Hematopoietic multipotent progenitor cell treated with erythropoietin and hydrocortisone succinate and interleukin-3 and kit ligand, for 4 days (in vitro differentiated cells): ENCODE measurements at places on chromosomes 16 and 17.

- no peak for DNase-seq
Observed at GRCh38 chr16:77663711-77664110, 58.6 kb upstream of the NUDT7 start.

- peak; percentile 27 for DNase-seq
Observed at GRCh38 chr17:58493506-58493905, 5.3 kb upstream of the HSF5 start.

DNA sequence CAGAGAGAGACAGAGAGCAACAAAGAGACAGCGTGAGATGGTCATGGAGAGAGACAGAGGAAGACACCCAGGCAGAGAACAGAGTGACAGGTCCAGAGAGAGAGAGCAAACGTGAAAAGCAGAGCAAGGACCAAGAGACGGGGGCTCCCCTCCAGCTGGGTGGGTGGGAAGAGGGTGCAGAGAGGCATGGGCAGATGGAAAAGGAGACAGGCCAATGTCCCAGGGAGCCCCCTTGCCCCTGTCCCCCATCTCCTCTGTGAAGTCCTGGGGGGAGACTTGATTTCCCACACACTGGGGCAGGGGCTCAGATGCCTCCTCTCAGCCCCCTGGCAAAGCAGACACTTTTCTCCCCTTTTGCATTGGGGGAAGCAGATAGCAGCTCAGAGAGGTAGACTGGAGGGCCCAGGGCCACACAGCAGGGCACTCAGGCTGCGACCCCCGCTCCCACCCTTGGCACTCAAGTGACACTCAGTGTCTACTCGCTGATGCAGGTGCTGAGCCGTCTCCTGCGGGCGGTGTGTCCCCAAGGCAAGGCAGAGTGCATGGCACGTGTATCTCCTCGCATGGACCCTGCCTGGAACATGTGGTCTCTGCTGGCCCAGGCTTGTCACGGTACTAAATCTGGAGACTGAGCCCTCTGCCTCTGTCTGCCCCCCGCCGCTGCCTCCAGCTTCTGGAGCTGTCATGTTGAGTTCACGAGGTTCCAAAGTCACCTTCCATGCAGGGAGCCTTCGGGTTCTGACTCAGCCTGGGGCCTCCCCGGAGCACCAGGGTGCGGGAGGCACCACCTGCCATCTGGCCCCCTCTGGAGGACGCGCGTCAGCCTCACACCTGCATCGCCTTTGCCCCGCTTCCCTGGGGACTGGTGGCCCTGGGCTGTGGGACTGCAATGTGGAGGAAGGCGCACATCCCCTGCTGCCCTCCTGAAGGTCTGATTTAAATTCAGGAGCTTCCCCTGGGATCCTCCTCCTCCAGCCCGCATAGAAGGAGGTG lies 215.9 kb upstream of the GSE1 start:
- DNase-seq = no peak

- no peak for DNase-seq
Observed at GRCh38 chr16:50494501-50495491, 53.4 kb upstream of the NKD1 start.

DNA sequence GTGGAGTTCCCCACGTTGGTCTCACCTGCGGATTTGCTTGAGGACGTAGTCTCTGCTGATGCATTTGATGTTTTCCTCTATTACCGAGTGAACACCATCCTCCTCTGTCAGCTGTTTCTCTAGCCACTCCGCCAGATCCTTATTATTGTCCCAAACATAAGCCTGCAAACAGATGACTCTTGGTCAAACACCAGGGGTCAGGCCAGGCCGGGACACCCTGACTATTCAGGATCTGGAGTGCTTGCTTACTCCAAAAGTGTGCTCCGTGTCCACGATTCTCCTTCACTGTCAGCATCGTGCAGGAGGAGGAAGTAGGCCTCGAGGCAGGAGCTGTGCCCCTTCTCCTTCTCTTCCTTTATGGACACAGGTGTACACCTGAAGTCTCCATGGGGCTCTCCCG lies 140.2 kb downstream of the AATF start:
- DNase-seq = no peak

GRCh38 chr16:77679901-77680300 lies 42.4 kb upstream of the NUDT7 start:
- DNase-seq = peak; percentile 88

DNA sequence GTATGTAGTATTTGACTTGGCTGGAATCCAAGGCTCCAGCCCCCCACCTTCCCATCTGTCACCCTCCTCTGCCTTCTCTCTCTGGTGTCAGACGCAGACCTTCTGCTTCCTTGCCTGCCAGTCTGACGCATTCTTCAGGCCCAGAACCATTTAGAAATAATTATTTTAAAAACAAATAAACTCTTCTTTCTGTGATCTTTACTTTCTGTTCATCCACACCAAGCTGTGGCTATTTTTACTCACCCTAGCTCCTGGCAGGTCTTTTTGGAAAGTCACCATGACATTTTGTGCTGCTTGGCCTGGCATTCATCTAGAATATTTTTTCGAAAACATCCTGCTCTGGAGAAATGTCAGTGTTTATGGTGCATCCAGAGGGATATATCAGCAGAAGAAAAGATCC lies 330.7 kb upstream of the ASIC2 start:
- DNase-seq = no peak

DNA sequence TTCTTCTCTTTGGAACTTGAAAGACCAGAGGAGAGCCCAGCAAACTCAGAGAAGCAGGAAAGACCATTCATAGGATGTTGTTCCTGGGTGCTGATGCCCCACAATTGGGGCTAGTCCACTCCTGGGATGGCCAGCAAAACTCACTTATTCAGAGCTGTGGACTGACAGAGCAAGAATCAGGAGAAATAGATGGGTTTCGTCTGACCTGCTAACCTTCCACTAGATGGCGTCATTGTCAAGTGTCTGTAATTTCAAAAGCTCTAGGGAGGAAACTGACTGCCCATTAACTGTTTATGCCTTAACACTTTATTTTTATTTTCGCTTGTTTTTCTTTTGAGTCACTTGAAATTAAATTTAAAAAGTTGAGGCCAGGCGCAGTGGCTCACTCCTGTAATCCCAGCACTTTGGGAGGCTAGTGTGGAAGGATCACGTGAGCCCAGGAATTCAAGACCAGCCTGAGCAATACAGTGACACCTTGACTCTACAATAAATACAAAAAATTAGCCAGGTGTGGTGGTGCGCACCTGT lies 28.7 kb upstream of the MILR1 start:
- peak; percentile 91 for DNase-seq

DNA sequence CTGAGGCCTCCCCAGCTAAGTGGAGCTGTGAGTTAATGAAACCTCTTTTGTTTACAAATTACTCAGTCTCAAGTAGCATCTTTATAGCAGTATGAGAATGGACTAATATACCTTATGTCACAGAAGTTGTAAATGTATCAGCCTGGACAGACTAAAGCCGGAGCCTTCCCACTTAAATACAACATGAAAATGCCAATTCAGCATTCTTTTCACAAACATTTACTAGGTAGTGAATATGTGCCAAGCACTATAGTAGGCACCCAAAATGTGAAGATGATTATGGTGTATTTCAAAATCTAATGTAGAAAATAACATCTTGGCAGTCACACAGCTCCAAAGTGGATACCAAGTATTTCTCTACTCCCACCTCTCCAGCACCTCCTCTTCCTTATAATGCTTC lies 693.0 kb downstream of the KCNJ2 start:
- no peak for DNase-seq

- no peak for DNase-seq
Observed at GRCh38 chr17:75565066-75565465, 22.5 kb upstream of the MYO15B start.

DNA sequence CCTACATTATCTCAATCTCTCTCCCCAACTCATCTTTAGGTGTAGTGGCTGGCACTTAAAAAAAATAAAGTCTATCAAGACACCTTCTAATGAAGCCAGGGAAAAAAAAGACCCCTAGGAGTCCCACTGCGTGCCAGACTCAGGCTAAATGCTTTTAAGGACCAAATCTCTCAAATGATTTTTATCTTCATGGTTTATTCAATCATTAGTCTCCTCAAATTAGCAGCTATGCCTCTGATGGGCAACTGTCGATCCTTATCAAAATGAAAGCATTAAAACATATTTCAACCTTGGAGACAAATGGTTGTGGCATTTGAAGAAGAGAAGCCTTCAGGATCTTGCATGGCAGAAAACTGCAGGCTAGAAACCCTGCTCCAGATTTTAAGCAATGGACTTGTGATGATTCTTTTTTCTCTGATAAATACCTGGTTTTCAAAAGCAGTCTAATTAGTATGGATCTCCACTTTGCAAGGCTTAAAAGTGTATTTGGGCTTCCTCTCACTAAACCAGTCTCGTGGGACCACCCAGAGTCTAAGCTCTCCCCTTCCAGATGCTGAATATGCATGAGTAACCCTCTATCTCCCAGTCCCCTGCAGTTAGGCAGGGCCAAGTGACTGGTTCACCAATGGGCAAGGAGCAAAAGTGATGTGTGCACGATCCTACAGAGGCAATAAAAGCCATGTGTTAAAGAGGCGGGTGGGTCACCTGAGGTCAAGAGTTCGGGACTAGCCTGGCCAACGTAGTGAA lies 14.9 kb downstream of the ITPRIPL2 start:
- DNase-seq = no peak

DNA sequence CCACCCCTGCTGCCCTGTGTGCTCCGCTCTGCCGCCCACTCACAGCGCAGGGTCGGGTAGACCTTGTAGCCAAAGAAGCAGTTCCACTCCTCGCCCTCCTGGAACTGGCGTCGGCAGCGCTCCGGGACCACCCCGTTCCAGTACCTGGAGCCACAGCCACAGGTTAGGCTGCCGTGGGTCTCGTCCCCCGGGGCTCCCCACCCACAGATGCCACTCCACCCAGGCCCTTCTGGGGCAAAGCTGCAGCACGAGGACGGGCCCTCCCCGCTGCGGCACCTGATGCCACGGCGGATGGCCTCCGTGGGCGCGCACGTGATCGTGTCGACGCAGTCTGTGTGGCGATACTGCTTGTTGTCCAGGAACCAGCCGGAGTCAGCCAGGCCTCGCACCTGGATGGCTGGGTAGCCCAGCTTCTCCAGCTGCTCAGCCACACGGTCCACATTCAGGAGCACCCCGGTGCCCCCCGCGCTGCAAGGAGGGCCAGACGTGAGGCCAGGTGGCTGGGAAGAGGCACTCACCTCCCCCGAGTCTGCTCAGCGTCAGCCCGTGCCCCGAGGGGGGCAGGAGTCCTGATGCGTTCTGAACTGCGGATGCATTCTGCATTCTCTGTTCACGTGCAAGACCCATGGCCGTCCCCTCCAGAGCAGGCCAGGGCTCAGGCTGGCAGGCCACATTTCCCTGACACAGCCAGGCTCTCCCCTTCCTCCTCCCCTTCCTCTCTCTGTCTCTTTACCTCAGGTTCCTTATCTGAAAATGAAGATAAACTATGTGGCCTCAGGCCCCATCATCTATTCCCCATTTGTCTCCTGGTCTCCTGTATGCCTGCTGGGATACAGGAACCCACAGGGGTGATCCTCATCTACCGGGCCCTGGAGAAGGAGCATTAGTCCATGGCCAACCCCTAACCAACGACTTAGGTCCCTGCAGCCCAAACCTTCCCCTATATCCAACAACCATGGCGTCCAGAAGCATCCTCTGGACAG lies 4.1 kb downstream of the NOTUM start:
- no peak for DNase-seq

GRCh38 chr16:74291577-74292208 lies 4.9 kb upstream of the PSMD7 start:
- DNase-seq = no peak

DNA sequence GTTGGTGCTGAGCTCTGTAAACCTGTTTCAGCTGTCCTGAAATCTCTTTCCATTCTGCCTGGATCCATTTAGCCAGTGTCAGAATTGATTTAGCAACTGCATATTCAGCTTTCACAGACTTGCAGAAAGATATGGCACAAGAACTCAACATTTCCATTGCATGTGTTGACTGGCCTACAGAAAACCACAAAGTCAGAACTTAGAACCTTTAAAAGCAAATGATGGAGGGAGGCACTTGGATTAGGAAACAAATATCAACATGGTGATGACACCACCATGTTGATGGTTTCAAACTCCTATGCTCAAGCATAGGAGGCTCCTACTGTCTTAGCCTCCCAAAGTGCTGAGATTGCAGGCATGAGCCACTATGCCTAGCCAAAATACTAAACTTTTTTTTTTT lies 52.3 kb upstream of the ARL6IP1 start:
- no peak for DNase-seq

GRCh38 chr16:2966043-2966807 lies 2.1 kb downstream of the KREMEN2 start:
- no peak for DNase-seq

- DNase-seq = no peak
Observed at GRCh38 chr16:68231384-68232136, 4.4 kb downstream of the ESRP2 start.

- DNase-seq = no peak
Observed at GRCh38 chr17:81095383-81095762, 60.4 kb downstream of the BAIAP2 start.

DNA sequence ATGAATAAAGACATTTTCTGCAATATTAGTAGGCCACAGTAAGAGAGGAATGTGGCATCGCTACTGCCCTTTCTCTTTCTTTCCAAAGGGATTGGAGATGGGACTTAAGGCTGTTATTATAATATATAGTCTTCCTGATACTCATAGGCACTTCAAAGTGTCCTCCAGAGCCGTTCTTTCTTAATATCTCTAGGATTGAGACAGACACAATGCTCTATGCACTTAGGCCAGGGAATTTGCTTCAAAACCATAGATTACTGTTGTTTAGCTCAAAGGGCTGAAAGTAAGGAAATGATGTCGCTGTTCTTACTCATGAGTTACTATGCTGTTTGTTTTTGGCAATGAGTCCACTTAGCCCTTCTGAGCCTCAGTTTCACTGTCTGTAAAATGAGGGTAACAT lies 590.5 kb downstream of the CDH11 start:
- DNase-seq = no peak

- DNase-seq = peak; percentile 82
Observed at GRCh38 chr17:78842881-78843565, 2.4 kb upstream of the USP36 start.

DNA sequence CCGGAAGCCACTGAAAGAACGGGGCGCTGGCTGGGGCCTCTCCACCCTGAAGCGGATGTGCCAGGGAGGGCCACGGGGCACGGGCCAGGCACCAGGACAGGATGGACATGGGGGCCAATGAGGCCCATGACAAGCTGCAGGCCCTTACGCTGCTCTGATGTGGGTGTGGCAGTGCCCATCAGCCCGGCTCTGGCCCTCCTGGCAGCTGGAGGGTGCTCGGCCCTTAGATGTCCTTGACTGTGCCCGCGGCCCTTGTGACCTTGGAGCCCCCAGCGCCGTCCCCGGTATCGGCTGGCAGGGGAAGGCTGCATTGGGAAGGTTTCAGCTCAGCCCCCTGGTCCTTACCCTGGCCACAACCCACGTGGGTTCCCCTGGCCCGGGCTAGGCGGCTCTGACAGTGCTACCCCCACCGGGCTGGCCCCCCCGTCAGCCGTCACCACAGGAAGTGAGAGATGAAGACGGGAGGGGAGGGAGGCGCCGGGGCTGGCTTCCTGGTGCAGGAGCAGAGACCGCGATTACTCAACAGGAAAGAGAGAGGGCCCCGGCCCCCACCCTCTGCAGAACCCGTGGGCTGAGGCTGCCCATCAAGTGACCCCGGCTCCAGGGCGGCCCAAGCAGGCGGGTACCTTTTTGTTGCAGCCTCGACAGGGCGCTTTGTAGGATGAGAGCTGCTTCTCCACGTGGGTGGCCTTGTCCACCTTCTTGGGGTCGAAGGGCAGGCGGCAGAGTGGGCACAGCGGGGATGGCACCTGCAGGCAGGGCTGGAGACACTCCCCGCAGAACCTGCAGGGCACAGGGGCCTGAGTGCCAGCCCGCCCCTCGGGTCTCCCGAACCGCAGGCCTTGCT lies 5.3 kb downstream of the RNF166 start:
- DNase-seq = peak; percentile 98
